Stimulated activated CD8-positive, alpha-beta memory T cell treated with anti-CD3 and anti-CD28 coated beads, Interleukin-4, amount 100 ng/mL, for 24 hours (primary cell): ENCODE measurements at places on chromosomes 4 and X.

DNA sequence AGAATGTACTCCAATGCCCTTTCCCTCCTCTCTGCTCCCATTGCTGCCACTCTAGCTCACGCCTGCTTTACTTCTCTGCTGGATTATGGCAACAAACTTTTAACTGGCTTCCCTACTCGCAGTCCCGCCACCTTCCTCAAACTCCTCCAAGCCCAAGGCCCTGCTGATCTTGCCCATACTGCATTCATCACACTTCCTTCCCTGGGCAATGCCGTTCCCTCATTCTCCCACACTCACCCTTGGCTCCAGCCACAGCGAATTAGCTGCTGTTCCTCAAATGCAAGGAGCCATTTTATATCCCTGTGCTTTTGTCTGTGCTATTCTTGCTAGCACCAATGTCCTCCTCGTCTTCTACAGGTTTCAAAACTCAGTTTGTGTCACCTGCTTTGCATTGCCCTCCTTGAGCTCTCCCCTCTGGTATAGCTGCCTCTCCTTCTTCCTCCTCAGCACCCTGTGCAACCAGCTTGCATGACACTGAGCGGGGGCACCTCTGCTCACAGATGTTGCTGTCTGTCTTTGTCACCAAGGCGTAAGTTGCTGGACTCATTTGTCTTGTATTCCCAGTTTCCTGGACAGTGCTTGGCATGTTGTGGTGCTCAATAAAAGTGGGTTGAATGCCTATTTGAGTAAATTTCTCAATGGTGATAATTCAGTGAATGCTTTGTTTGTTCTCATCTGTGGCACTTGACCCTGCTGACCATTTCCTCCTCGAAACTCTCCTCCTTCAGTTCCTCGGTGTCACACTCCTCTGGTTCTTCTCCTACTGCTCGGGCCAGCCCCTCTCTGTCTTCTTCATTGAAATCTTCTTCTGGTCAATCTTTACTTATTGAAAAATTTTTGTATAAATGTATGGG, 22.4 kb upstream of the MGST2 start:
- no peak for DNase-seq

- no peak for DNase-seq
These were observed 1.9 kb downstream of the NALF2 start for GRCh38 chrX:69505772-69506616.

DNA sequence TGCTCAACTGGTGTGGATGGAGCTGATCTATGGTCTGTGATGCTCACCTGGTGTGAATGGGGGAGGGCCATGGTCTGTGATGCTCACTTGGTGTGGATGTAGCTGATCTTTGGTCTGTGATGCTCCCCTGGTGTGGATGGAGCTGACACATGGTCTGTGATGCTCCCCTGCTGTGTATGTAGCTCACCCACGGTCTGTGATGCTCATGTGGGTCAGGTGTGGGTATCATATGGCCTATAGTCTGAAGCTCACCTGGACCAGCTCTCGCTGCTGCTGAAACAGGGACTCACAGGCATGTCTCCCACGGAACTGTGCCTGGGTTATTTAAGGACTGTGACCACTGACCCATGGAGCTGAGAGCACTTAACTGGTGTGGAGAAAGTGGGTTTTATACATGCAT, 109.7 kb downstream of the CRLF2 start:
- no peak for DNase-seq

DNA sequence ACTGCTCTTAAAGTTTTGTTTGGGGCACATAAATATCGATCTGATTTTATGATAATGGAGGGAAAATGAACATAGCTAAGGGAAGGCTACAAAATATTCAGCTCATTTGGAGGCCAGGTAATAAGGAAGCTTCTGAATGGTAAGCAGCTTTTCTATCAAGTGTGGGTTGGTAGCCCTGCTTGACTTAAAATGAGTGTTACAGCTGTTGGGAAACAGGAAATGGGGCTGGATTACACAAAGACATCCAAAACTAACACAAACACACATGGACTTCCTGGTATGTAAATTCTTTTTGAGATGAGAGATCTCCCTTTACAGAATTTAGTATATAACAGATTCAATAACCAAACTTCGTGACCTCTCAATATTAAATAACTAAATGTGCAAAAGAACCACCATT, 58.0 kb downstream of the FGF16 start:
- DNase-seq, result no peak

DNA sequence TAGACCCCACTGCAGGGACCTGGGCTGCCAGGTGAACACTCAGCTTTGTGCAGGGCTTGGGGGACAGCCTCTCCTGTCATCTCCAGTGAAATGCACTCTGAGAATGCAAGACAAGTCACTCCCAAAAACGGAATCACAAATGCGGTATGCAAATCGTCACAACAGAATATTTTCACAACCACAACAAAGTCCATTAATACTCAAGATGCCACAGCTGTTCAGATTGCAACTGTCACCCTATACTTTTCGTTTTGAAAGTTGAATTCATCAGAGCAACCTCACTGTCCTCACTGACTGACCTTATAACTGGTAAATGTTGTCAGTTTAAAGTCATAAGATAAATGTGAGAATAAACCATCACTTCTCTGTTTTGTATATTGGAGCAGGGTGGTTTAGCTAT, 16.6 kb downstream of the JAKMIP1 start:
- no peak for DNase-seq

DNA sequence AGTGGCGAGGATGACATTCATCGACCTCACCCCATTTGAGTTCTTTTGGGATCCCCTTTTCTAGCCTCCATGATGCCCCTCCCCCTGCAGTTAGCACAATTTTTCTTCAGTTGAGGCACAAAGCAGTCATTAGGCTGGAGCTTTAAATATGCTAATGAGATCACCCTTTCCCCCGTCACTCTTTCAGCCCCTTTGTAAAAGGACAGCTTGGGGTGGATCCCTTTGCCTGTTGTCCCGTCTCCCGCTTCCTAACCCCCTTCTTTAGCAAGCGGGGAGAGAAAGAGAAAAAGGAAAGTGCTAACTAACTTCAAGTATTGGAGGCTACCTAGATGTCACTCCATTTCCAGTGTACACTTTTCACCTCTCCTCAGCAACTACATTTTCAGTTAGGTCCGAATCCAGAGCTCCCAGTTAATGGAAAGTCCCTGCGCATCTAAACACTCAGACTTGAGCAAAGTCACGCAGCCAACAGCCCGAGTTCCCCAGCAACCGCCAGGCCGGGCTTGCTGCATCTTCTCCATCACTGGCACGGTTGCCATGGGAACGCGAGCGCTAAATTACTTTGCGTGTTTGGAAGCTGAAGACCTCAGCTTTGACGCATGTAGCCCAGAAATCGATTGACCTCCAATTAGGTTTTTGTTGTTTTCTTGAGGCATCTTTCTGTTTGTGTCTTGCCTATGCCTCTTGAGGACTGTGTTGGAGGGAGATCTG, 76.8 kb downstream of the RTL5 start:
- DNase-seq, result no peak

GRCh38 chr4:22667332-22667940, 25.3 kb upstream of the GBA3 start:
- DNase-seq, result no peak
